ENCODE measurements at places on chromosomes 6 and 20. TPM values are rescaled to one million over a fixed set of nuclear protein-coding genes. Genes with fewer than 3 reads are reported as not detected.

DNA sequence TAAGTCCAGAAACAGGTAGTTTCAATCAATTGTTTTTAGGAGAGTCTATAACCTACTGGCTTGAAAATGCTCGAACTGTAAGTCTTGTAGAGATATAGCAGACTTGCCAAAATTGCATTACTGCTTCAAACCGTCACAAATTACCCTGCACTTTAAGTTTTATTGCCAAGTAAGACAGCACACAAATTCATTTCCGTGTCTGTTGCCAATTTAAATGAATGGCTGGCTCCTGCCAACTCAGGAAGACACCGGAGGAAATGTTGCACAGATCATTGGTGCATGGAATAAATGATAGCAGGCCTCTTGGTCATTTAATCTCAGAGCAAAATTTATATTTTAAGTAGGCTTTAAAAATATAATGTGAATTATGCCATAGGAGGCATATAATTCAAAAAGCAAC lies 438.1 kb downstream of the HACE1 start:
- no peak for DNase-seq

- no peak for DNase-seq
These were observed 1.3 kb upstream of the UNC5CL start for GRCh38 chr6:41040101-41040939.

- no peak for DNase-seq
These were observed 14.0 kb downstream of the GMDS start for GRCh38 chr6:2231438-2231837.

- no peak for DNase-seq
These were observed 161.0 kb downstream of the DHX35 start for GRCh38 chr20:39123185-39123557.

GRCh38 chr20:24798930-24799705 lies 150.0 kb upstream of the CST7 start:
- no peak for DNase-seq

GRCh38 chr20:2133318-2134183 lies 31.9 kb downstream of the STK35 start:
- DNase-seq = peak; percentile 71

DNA sequence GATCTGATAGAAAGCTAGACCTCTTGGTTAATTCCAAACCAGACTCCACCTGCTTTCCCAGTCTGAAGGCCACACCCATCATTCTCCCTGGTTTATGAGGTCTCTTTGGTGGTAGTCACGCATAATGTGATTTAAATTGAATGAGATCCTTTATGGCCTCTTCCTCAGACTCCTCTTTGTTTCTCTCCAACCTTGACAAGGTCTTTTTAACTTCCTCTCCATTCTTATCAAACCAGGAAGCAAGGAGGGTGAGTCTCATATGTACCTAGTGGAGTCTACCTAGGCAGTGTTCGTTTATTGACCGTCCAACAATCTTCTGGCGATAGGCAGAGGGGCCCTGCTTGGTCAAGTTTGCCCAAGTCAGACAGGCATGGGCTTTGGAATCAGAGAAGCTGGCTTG lies 184.2 kb upstream of the LAMP5 start:
- no peak for DNase-seq

GRCh38 chr6:158086504-158087223 lies 81.4 kb downstream of the SERAC1 start:
- DNase-seq = peak; percentile 40

ZNF165 gene
- 0.86 TPM for total RNA-seq

IL17A gene
- total RNA-seq = not detected

PXMP4 gene
- total RNA-seq = 3.9 TPM

ZSCAN23 gene
- 9.0 TPM for total RNA-seq

RIMS1 gene
- total RNA-seq = 1.3 TPM

KCNK5 gene
- not detected for total RNA-seq

Measured in fibroblast of villous mesenchyme (primary cell).